ENCODE measurements at places on chromosomes 16 and 17. TPM values are rescaled to one million over a fixed set of nuclear protein-coding genes. Genes with fewer than 3 reads are reported as not detected.
A peak's percentile ranks its signal among the peaks of the same experiment; 100 is the strongest.

The HOXB4 gene
- 6.4 TPM for total RNA-seq

The SHISA9 gene
- total RNA-seq: not detected

The C16orf92 gene
- not detected for total RNA-seq

The SLC13A5 gene
- total RNA-seq: not detected

The SERPINF2 gene
- 0.33 TPM for total RNA-seq

The NACA2 gene
- total RNA-seq: not detected

The TEKT1 gene
- total RNA-seq: not detected

The CCL7 gene
- total RNA-seq: not detected

The CHD9NB gene
- total RNA-seq: 0.42 TPM

DNA sequence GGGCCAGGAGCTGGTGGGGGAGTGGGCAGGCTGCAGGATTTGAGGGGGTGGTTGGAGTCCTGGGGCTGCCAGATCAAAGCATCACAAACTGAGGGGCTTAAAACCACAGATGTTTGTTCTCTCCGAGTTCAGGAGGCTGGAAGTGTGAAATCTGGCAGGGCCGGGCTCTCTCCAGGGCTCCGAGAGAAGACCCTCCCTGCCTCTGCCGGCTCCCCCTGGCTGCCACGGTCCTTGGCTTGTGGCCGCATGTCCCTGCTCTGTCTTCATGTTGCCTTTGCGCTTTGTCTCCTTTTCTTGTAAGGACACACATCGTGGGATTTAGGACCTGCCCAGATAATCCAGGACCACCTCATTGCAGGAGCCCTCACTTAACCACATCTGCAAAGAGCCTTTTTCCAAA, 139.8 kb upstream of the GSE1 start:
- DNase-seq: no peak
- H3K4me1 ChIP-seq: no peaks in the 10 kb centered on the region
- no peak overlapping the region for H3K27ac ChIP-seq
- H3K36me3 ChIP-seq: no peaks in the 10 kb centered on the region
- no peak overlapping the region for H3K4me3 ChIP-seq

DNA sequence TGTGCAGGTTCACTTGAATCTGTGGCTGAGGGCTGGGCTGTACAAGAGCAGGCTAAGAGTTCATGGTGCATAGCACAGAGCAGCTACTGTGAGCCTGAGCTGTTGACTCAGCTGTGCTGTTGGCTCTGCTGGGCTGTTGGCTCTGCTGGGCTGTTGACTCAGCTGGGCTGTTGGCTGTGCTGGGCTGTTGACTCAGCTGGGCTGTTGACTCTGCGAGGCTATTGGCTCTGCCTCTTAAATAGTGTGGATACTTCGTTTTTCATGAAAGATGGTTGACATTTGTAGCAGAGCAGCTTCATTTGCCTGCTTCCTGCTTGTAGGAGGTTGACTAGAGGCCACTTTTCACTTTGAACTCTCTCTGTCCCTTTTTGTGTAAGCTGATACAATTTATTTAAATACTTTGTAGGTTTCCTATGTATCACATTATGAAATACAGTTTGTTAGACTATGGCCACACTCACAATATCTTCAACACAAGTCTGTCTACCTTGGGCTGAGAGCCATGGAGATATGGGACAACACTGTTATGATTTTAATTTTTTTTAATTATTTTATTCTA, 40.3 kb upstream of the CCNF start:
- H3K27me3 ChIP-seq: peaks cover 13% of the 10 kb centered on the region
- H3K27ac ChIP-seq: no peak overlapping the region
- peaks cover 4% of the 10 kb centered on the region for H3K4me1 ChIP-seq
- no peaks in the 10 kb centered on the region for H3K36me3 ChIP-seq

DNA sequence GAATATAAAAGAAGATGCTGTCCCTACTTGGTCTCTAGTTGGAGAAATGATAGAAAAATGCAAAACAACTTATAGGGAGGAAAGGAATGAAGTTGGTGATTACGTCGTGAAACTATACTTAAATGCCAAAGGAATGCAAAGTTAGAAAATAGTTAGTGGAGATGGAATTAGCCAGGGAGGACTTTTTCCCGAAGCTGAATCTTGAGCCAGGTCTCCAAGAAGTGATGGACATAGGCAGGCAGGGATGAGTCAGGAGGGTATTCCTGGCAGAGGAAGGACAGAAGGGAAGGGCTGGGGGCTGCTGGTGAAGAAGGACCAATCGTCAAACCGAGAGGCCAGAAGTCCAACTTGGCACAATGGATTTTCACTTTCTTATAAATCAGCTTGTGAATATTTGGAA, 1.8 kb downstream of the SNTB2 start:
- H3K27me3 ChIP-seq: peaks cover 2% of the 10 kb centered on the region
- peaks cover 38% of the 10 kb centered on the region for H3K4me1 ChIP-seq
- H3K4me3 ChIP-seq: peak overlapping the region; percentile 86

- no peaks in the 10 kb centered on the region for H3K36me3 ChIP-seq
- H3K27ac ChIP-seq: no peak overlapping the region
- no peak for DNase-seq
- no peak overlapping the region for H3K4me3 ChIP-seq
- peaks cover 21% of the 10 kb centered on the region for H3K4me1 ChIP-seq
- peaks cover 39% of the 10 kb centered on the region for H3K27me3 ChIP-seq
Measured at GRCh38 chr17:48795444-48796162, 21.4 kb downstream of the TTLL6 start.
